D721Med (cell line): ENCODE measurements at places on chromosomes 5 and 9.

GRCh38 chr5:36060420-36060887 is 6.2 kb downstream of the UGT3A2 start:
- no peak for DNase-seq

DNA sequence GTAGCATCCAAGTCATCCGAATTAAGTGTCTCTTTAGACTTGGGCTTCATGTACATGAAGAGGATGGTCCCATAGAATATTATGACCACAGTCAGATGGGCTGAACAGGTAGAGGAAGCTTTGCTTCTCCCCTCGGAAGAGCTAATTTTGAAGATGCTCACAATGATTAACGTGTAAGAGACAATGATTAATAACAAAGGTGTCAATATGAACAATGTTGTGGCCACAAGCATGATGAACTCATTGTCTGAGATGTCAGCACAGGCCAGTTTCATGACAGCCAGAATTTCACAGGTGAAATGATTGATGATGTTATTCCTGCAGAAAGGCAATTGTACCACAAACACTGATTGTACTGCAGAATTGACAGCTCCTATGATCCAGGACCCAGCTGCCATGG is 626 bp downstream of the OR13C2 start:
- DNase-seq: no peak

GRCh38 chr5:73528248-73528647 is 30.0 kb downstream of the BTF3 start:
- no peak for DNase-seq

DNA sequence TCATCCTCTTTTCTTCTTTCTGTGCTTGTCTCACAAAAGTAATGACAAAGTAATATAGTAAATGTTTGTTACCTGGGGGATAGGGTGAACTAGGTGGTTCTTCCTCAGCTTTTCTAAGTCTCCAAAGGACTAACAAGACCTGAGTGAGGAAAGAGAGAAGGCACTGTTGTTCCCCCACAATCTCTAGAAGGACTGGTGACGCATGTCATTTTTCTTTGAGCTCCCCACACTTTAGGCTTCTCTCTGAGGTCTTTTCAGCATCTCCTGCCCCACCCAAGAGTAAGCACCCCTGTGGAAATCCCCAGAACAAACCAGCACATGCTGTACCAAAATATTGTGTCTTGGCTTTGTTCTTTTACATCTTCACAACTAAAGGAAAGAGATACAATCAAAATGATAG is 2.4 kb upstream of the IL7R start:
- no peak for DNase-seq

DNA sequence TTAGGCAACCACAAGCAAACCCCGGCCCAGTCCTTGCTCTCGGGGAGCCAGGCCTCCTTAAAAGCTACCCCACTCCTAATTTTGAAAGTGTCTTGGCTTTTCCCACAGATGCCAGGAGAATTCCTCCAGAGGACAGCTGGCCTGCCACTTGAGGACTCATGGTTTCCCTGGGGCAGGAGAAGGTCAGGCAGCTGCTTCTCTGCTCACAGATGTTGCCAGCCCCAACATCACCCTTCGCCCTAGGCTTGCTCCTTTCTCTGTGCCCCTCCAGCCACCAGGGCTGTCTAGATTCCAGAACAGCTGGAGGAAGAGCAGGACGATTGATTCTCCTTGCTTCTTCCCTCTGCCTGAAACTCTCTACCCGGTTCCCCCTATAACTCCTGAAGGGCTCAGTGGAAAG is 8.5 kb downstream of the GGTA1 start:
- DNase-seq: no peak

GRCh38 chr5:33244441-33245150 is 196.2 kb upstream of the TARS1 start:
- DNase-seq: no peak

DNA sequence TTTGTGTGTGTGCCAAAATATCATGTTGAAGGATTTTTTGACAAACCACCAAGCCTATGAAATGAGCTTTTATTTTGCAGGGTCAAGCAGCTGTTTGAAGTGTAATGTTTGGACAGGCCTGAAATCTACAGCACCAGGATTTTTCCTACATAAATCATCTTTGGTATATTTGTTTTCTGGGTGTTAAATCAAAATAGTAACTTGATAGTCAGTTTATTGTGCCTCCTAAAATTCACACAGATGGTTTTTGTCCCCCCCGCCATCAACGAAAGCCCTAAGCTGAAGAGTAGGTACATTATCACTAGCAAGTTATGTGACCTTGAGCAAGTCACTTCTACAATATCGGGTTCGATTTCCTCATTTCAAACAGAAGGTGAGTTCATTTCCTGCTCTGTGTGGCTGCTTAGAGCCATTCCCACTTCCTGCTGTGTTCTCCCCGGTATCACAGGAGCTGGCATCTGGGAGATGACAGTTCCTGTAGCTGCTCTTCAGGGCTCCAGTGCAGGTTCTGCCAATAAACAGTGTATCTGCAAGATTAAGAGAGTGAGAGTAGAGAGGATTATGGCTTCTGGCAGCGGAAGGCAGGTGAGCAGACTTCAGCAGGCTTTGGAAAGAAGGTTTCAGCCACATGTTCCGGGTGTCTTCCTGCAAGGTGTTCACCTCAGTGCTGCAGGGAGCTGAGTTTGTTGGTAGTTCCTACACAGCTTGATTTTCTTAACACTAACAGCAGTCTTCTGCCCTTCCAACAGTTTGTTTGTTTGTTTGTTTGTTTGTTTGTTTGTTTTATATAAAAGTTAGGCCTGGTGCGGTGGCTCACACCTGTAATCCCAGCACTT is 48.4 kb upstream of the GNE start:
- no peak for DNase-seq

DNA sequence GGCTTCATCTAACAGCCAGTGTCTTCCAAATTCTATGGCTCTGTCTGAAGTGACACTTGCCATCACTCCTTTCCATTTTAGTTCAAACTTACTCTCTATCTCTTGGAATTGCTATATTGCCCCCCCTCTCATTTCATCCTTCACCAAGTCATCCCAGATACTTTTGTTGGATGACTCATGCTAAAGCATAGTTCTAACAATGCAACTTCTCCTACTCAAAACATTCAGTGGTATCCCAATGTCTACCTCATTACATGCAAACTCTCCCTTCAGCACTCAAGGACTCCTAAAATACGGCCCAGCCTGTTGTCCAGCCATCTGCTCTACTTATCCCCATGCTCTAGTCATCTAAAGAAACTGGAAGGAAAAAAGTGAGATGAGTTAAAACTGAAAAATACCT is 171.6 kb downstream of the RASEF start:
- no peak for DNase-seq

GRCh38 chr9:121835587-121836365 is 184.3 kb downstream of the DAB2IP start:
- no peak for DNase-seq

- DNase-seq: no peak
Observed at GRCh38 chr5:44499381-44499780, 110.2 kb upstream of the FGF10 start.

DNA sequence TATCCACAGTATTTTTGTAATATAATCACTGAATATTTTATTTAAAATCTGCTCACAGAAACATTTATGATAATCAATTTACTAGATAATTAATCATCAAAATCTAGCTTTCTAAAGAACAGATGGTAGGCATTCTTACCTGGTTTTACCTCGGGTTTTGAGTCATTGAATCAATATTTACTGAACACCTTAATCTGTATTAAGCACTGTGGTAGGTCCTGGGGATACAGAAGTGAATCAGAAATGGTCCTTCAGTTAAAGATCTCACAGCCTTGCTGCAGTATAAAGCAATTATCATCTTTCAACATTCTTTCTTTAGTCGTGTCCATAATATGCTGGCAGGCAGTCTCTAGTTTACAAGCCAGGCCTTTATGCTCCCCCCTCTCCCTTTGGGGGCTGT is 2.0 kb upstream of the MEIKIN start:
- DNase-seq: no peak

DNA sequence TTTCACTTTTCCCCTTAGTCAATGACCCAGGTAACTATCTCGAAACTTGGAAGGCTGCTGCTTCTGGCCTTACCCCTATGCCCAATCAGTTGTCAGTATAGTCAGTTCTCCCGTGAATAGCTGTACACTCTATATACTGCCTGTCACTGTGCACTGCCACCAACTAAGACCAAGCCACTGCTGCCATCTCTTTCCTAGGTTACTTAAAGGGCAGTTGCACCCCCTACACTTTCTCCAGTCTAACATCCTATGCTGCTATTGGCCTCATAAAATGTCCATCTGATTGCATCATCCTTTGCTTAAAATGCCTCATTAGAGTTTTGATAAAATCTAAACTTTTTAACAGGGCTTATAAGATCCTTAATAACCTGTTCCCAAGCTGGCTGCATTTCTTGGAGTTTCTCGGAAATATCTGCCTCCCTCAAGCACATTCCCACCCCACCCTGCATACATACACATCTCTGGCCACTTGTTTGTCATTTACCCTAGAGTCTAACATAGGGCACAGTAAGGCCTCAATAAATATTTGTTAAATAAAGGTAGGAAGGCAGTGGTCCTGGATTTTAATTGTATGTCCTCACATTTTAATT is 32.8 kb upstream of the TNFAIP8 start:
- DNase-seq: no peak

GRCh38 chr9:109861499-109861898 is 81.5 kb downstream of the PALM2AKAP2 start:
- no peak for DNase-seq

DNA sequence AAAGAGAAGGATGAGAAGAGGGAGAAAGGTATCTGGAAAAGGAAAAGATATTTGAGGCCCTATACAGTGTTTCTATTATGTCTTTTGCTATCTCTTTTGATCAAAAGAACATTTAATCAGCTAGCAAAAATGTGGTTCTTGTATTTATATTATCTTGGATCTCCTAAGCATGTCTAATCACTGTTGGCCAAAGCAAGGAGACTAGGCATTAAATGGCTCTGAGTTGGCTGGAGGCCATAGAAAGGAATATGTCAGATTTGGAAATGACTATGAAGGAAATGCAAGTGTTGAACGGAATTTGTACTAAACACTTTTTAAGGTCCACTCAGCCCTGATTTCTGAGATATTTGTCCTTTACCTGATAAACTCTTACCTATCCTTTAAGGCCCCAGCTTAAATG is 22.4 kb upstream of the THG1L start:
- no peak for DNase-seq

- no peak for DNase-seq
Observed at GRCh38 chr5:143551820-143552251, 148.3 kb upstream of the NR3C1 start.

GRCh38 chr9:29945012-29945411 is 2371.7 kb upstream of the C9orf72 start:
- no peak for DNase-seq

DNA sequence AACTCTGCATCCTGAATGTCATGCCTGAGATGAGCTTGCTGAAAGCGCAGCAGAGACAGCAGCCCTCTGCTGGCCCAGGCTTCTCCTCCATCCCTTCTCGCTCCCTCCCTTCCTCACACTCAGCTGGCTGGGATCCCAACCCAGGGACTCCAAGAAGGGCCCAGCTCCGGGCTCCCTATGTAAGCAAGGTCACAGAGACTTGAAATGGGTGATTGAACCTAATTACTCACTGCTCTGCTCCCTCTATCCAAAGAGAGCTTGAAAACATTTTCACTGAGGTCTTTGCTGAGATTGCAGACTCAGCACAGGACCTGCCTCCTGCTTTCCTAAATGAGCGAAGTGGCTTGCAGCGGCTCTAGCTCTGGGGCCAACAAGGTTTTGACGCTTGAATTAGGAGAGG is 42.8 kb downstream of the RAPGEF1 start:
- no peak for DNase-seq

DNA sequence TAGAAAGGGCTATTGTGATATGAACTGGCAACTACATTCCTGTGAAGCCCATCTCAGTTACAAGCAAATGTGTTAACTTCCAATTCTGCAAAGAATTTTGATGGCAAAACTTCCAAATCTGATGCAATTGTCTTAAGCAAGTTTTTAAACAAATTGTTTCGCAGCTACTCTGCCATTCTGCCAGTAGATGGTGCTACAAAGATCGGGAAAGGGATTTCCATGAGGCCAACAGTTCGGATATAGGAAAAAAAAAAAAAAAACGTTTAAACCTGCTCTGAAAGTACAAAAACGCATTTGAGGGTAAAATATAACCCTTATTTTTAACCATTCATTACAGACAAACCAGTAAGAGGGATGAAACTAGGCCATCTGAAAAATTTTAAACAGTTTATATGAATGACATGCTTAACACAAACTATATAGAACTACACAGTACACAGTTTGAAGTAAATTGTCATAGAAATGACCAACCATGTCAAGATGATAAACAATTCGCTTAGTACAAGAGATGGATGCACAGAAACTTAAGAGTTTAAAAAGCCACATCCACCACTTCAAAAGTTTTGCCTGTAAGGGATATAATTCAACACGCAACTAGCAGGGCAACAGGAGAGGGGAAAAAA is 2.2 kb downstream of the HNRNPA0 start:
- no peak for DNase-seq

DNA sequence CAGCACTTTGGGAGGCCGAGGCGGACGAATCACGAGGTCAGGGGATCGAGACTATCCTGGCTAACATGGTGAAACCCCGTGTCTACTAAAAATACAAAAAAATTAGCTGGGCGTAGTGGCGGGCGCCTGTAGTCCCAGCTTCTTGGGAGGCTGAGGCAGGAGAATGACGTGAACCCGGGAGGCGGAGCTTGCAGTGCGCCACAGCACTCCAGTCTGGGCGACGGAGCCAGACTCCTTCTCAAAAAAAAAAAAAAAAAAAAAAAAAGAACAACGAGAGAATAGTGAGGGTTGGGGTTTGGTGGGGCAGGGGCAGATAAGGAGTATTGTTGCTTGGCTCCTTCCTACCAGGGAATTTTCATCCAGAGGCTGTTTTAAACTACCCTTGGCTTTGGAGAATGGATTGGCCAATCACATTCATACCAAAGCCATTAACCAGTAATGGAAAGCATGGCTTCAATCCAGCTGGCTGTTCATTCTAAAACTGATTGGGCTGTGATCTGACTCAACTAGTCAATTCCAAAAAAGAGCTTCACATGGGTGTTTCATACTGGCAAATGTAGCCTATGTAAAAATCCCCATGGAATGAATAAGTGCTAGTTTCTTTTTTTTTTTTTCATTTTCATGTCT is 64.4 kb downstream of the PLCXD3 start:
- DNase-seq: no peak

GRCh38 chr5:134541736-134542376 is 16.4 kb downstream of the JADE2 start:
- no peak for DNase-seq

- DNase-seq: no peak
Observed at GRCh38 chr9:133419005-133419404, 1.2 kb upstream of the REXO4 start.

- DNase-seq: no peak
Observed at GRCh38 chr5:150766251-150766650, 7.4 kb upstream of the DCTN4 start.

- DNase-seq: no peak
Observed at GRCh38 chr9:108049026-108049607, 559.5 kb upstream of the KLF4 start.
